ENCODE measurements at places on chromosomes 7 and 10.

- no peak for DNase-seq
These were observed 61.5 kb downstream of the BRAF start for GRCh38 chr7:140863184-140863583.

GRCh38 chr7:132355048-132355447 lies 221.2 kb downstream of the PLXNA4 start:
- DNase-seq: no peak

DNA sequence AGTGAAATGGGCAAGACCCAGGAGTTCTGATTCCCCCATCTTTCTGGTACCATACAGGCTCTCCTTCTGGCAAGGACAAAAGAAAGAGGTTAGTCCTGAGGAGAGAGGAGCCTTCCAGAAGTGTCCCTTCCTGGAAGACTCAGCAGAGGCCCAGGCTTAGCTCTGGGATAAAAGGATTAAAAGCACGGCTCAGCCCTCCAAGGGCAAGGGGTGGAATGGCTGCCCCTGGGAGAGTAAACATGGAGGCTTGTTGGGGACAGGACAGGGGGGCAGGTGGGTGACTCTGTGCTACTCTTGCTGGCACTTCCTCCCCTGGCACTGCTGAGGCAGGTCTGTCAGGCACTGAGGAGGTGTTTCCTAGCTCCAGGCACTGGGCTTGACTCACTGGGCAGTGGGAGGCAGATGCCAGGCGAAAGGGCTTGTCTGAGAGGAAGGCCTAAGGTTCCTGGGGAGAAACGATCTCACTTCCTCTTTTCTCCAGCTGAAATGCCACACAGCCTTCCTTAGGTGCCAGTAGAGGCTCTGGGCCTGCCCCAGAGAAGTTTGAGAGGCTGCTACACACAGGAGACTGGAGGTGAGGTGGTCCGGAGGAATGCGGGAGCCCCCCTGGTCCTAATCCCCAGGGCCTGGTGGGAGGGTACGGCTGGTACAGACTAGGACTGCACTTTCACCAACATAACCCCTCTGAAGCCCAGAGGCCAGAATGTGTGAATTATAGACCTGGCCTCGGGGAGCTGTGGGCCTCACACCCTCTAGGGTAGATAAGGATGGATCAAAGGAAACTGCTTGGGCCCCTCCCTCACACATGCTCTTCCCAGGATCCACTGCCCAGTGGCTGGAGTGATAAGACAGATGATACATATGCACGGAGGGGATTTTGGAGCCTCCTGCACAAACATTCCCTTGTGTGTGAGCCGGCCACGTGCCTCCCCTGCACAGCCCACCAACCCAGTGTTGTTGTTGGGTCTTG lies 63.2 kb upstream of the PODXL start:
- DNase-seq: no peak

DNA sequence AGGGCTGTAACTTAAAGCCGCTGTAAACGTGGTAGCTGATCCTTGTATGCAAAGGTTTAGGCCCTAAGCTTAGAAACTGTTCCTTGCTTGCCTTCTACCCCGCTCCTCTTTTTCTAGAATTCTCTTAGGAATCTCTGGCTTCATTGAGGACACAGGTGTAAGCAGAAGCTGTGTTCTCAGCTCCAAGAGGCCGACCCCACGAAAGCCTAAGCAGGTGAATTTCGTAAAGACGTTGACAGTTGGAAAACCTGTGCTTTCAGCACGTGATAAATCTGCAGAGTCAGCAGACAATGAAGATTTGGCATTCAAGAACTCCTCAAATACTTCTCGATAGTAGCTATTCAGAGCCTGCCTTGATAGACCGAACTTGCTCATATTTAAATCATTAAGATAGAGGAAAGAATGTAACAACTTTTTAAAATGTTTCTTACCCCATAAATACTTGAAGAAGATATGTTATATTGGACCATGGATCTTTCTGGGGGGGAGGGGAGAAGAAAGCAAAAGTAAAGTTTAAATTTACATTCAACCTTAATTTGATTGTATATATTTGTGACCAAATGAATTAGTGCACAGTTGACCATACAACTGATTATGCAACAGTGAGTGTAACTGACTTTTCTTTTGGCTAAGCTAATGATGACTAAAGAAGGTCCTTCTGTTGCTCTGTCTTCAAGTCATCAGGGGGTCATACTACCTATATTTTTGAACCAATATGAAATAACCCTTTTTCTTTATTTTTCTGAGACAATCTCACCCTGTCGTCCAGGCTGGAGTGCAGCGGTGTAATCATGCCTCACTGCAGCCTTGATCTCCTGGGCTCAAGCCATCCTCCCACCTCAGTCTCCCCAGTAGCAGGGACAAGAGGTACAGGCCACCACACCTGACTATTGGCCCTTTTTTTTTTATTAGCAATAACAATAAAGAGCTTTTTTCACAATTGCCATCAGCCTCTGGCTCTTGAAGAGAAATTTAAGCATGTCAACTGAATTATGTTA lies 1.2 kb upstream of the GDI2 start:
- no peak for DNase-seq

GRCh38 chr10:122083478-122084025 lies 94.6 kb downstream of the TACC2 start:
- DNase-seq: no peak
